ENCODE measurements at places on chromosomes 16 and 17.

DNA sequence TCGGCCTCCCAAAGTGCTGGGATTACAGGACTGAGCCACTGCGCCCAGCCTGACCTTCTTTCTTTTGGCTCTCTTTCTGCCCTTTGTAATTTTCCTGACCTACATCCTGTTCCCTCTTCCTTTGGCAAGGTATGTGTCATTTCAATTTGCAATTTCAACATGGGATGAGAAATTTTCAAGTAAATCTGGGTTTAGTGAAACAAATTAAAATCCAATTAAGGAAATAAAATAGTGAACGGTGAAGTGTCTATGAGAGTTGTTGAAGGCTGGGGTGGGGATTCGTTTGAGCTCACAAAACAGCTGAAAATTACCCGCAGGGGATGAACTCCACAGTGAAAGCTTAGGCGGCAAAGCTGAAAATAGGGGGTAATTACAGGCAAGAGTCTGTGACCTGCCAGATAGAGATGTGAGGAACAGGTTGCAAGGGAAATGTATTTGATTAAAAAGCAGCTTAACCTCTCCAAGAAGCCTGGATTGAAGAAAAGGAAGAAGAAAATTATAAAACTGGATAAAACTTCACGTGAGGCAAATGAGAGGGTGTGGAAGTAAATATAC, 277.7 kb downstream of the UTP18 start:
- no peak for DNase-seq

GRCh38 chr17:45404870-45405249, 27.8 kb downstream of the ARHGAP27 start:
- DNase-seq, result no peak

DNA sequence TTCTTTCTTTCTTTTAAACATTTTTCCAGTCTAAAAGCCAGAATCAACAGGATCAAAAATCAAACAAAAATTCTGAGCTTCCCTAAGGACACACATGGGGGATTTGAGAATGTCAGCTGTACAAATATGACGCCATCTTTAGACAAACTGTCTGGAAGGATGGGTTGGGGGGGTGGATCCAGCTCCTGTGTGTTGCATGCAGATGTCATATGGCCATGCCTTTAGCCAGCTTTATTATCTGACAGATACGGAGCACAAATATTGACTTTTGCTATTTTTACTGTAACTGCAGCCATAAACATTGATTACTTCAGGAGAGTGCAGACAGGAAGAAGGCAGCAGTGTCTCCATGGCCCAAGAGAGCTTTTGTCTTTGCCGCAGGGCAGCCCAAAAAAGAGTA, 279.4 kb upstream of the ELAC2 start:
- no peak for DNase-seq

- DNase-seq, result no peak
Observed at GRCh38 chr17:49748223-49748622, 15.7 kb downstream of the FAM117A start.

Data from right lobe of liver (tissue), 6 donors.